GM12891 (cell line): ENCODE measurements at places on chromosomes 12 and 14.

- DNase-seq, result no peak
Observed at GRCh38 chr12:25701290-25701689, 148.2 kb upstream of the LMNTD1 start.

DNA sequence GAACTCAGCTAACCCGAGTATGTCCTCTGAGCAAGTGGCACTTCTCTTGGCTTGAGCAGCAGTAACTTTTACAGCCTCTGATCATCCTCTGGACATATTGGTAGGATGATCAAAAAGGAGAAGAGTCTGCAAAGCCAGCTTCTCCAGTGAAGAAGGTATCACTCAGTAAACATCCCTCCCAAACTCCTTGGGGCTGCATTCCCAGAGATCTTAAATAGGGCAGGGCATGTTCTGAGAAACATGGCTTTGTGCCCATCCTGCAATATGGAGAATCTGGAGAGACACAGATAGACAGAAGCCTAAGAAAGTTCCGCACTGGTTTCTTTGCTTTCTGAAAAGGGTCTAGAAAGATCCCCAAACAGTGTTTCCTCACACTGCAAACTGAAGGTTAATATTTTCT lies 65.4 kb downstream of the RBM19 start:
- DNase-seq, result no peak

DNA sequence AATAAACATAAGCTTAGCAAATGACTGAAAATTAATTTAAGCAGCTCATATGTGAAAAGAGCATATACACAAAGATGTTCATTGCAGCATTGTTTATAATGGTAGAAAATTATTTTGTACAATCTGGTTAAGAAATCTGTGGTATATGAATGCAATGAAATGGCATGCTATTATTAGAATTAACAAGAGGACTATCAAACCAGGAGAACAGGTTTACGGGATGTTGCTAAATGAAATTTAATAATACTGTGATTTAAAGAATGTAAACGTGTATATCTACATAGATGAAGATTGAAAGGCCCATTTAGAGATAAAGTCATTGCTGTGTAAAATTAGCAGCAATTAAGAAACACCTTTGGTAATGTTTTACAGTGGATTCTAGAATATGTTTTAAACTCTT lies 70.5 kb downstream of the EID3 start:
- no peak for DNase-seq

DNA sequence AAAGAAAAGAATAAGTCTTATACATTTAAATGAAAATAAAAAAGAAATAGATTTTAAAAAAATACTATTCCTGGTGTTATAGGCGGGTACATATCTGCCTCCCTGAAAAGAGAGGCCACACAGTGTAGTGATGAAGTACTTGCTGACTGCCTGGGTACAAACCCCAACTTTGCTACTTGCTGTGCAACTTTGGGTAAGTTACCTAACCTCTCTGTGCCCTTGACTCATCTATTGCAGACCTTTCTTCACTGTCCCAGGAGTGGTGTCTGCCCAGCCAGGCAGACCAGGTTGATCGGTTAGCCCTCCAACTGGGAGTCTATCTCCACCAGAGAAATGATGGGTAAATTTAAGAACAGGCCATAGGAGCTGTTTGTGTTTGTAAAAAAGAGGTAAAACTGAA lies 82.0 kb downstream of the SLC24A4 start:
- no peak for DNase-seq

GRCh38 chr12:87879141-87879540 lies 150.1 kb downstream of the C12orf50 start:
- no peak for DNase-seq

- DNase-seq, result peak; percentile 56
Observed at GRCh38 chr14:101965181-101965544, 790 bp downstream of the DYNC1H1 start.

DNA sequence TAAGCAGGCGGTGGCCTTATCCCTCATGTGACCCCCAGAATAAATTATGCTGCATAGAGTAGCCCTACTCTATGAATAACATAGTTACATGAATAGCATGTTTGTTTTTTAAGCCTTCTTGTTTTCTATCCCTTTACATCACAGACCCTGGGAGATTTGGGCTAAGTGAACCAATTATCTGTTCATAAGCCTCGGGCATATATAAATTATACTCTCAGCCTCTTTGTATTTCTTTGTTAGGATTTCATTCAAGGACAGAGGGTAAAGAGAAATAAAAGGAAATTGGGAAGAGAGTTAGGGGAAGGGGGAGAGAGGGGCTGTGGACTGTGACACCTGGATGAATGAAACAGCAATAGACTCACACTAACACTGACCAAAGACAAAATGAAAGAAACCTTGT lies 35.3 kb upstream of the RTRAF start:
- no peak for DNase-seq

DNA sequence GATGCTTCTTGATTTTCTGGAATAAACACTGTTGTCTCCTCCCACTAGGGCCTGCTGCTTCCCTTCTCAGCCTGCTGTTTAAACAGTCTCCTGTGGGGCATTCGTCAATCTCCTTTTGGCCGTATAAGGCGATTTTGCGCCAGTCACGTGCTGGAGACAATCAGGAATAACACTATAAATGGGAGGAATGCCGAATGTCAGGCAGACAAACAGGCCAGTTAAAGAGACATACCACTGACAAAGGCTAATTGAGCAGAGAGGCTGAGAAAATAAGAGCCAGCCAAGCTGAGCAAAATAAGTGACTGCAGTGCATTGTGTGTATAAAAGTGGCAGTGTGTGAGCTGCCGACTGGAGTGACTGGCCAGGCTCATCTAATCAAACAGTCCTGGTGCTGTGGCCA lies 23.3 kb downstream of the DMAC2L start:
- DNase-seq, result no peak

DNA sequence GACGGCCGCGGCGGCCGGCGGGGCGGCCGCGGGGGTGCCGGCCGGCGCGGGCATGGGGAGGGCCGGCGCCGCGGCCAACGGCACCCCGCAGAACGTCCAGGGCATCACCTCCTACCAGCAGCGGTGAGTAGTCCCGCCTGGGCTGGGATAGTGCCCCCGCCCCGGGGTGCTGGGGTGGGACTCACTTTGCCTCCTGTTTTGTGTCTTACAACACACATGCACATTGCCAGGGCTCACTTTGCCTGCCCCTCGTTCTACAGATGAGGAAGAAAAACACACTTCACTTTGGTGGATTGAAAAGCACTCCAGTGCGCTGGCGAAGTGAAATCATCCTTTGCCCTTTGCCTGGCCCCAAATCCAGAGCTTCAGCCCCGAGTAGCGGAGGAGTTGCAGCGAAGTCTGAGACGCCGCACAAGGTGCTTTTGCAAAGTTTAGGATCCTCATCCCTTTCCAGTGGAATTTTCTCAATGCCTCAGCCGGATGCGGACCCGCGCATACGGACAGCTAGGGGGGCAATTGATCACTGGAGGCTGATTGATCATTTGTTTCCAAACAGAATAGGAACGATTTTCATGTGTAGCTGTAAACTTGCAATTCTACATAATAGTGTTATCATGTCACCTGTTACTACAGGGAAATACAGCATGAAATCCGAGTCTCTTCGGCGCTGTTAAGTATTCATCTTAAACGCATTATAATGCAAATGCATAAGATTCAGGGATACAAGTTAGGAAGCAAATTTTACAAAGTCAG lies 3.6 kb upstream of the NPAS3 start:
- DNase-seq, result no peak

DNA sequence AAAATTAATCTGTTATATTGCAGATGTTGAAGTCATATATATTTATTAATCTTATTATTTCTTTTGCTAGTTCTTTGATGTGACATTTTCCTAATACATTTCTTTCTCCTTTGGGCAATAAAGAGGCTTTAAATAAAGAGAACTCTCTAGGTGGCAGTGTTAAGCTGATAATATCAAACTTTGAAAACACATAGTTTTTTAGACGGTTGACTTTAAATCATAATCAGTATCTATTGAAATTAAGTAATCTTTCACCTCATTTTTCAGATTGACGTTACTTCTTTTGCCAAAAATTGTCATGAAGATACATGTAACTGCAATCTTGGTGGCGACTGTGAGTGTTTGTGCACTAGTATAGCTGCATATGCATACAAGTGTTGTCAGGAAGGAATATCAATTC lies 130.8 kb upstream of the PTPRQ start:
- no peak for DNase-seq

GRCh38 chr14:103442288-103442687 lies 57.1 kb downstream of the MARK3 start:
- DNase-seq, result no peak

DNA sequence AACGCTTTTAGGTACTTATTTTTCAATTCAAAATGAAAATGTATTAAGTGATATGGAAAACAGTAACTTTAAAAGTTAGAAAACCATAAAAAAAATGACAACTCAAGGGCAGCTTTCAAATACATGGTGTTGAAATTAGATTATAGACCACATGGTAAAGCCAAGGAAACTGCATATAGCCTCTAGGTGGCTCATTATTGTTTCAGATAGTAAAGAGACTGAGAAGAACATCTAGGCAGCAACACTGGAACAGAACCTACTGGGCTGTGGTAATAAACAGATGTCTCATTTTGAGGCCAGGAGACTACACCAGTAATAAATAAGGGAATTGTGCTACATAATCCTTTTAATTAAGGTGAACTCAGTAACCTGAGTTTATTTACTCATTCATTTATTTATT lies 13.0 kb downstream of the FBXO33 start:
- no peak for DNase-seq

- no peak for DNase-seq
Observed at GRCh38 chr14:74710480-74710879, 2.4 kb downstream of the AREL1 start.

DNA sequence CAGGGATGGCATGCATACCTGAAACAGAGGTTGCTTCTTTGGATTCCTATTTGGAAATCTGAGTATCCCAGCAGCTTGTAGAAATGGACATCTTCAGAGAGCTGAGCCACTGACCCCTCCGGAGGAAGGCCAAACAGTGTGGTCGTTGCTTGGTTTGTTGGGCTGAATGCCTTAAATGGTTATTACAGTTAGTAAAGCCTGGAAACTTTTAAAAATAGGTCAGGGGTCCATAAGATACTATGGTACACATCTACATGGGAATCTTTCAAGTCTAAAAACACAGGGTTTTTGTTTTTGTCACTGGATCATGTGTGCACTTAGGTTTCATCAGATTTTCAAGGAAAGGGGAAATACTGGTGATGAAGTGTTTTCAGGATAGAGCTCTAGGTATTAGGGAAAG lies 7.7 kb downstream of the DYRK2 start:
- DNase-seq, result no peak

DNA sequence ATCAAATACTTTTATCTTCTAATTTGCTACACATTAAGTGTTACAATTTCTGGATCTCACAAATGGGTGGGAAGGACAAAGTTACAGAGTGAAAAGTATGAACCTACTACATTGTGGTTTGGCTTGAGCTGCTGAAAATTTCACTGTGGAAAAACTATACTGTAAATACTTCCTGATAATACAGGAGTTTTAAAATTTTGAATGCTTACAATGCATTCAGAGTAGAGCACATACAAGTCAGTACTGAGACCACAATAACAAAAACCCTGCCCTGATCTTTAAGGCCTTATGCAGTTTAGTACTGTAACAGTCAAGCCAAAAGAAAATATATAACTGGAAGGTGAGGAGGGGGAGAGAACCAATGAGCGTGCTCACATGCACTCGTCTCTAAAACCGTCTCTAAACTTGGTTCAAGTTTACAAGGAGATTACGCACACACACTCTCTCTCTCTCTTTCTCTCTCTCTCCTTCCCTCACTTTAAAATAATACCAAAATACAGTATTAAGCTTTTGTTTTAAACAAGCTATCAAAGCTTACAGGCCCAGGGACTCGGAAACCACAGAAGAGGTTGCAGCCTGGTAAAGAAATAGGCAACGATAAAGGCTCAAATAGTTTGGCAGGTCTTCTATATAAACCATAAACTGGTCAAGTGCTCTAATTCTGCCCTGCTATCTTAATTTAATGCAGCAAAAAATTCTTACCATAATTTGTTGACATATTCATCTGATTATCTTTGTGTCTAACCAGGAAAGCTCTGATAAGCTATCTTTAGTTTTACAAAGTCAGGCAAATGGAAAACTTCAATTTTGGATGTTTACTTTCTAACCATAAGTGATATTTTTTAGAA lies 58.0 kb downstream of the ATF7 start:
- no peak for DNase-seq

DNA sequence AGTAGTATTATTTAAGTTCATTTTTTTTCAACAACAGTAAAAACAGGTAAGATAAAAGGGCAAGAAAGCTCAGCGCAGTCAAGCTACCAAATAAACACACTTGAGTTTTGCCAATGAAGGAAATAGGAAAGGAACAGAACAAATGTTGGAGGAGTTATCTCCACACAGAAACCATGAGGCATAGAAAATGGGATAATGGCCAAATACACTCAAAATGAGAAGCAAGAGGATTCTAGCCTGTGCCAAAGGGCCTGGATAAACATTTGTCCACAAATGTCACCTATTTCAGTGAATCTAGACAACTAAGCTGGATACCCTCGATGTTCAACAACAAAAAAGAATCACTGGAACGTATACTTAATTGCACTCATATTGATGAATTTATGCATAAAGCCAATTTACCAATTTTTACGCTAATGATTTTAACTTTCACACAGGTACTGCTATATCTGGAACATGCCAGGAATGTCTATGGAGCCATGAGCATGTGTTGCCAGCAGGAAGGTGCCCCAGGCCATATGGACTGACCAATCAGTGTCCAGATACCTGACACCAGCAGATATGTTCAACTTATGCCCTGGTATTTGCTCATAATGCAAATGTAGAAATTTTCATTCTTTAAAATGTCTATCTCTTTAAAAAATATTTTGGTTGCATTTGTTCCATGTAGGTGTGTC lies 21.1 kb downstream of the ST8SIA1 start:
- DNase-seq, result no peak

DNA sequence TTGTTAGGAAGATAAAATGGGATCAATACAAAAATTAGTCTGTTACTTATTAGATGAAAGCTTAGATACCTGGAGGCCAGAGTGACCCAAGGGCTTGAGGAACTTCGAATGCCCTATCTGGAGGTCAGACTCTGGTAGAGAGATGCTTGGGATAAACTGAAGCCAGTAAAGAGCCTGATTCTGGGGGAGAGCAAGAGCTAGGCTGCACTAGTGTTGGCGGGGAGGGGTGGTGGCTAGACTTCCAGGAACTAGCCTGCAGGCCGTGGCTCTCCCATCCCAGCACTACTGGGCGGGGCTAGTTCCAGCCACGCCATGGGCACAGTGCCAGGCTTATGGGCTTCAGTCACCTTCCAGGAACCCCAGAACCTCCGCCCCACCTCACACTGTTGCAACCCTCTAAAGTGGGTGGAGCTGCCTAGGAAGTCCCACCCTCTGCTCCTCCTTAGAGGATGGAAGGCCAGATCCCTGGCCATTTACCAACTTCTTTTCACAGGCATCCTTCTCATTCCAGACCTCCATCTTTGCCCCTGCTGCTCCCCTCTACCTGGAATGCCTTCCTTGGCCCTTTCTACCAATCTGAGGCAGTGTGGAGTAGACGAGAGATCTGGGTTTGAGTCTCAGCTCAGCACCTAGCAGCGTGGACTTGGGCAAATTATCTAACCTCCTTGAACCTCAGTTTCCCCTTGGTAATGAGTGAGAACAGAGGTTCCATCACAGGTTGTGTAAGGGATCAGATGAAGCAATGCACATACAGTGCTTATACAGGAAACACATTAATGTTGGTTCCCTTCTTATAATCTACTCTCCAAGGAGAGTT lies 6.3 kb upstream of the NFE2 start:
- no peak for DNase-seq
